Fibroblast of the aortic adventitia (primary cell): ENCODE measurements at places on chromosomes 2 and 18. TPM values are rescaled to one million over a fixed set of nuclear protein-coding genes. Genes with fewer than 3 reads are reported as not detected.

Gene CNTNAP5
- under 0.01 TPM in 1 of 2 replicates, not detected in the other for total RNA-seq

Gene PTPRN
- 0.36 and 1.8 TPM in 2 replicates for total RNA-seq

Gene CHPF
- 62.4 and 271 TPM in 2 replicates for total RNA-seq

Gene ARHGEF33
- total RNA-seq: 0.25 and 0.54 TPM in 2 replicates

Gene ARHGAP25
- 0.36 and 2.2 TPM in 2 replicates for total RNA-seq

Gene ATP6V1B1
- 0.09 and 0.57 TPM in 2 replicates for total RNA-seq
